ENCODE measurements at places on chromosomes 3 and 15.

DNA sequence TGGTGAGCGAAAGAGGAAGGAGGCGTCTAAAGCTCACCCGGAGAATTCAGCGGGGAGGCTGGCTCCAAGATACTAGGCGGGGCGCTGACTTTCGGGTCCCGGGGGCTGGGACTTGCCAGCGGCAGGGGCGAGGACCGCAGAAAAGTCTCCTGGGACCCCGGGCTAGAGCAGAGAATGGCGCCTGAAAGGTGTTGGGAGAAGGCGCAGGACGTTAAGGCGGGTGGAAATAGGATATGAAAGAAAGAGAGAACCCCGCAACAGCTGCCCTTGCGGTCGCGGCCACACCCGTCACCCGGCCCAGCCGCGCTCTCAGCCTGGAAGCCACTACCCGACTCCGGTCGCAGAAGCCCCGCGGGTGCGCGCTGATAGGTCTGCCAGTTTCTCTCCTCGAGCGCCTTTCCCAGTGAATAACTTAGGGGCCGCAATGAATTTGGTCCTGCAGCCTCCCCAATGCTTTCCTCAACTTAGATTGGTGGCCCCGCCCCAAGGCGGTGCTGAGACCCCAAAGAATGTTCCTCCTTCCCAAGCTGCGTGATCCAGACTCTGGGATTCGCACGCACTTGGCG lies 604 bp downstream of the LTK start:
- DNase-seq: peak; percentile 23

- DNase-seq: no peak
These were observed 49.7 kb downstream of the LRTM1 start for GRCh38 chr3:54878145-54878544.

- DNase-seq: peak; percentile 24
These were observed 44.4 kb upstream of the PSMD6 start for GRCh38 chr3:64067506-64068346.

DNA sequence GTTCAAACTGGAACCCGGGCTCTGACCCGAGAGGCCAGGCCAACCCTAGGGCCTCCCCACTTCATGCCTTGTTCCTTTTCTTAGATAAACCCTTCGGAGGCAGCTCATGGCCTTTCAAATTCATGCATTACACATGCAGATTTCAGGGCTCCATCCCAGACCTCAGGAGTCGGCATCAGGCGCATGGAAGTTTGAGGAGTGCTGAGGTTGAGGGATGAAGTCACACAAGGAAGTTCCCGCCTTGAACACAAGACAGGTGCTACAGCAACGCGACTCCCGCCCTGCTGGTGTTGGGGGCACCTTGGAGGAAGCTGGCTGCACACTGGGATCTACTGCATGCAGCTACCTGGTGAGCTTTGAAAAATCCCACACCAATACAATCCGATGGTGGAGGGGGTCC lies 245.2 kb upstream of the LYSMD4 start:
- DNase-seq: no peak

DNA sequence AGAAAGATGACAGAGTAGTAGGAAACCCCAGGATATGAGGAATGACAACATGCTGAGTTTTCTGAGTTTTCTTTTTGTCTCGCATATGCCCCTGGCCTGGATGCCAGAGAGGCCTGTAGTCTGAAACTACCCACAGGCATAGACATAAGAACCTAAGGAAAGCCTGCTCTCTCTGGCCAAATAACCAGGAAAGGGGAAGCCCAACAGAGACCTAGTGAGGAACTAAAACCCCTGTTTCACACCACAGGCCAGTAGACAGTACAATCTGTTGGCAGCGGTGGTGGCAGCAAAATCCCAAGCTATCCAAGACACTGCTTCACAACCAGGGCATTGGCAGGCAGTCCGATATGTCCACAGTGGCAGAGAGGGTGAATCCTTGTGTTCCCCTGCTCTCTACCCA lies 55.0 kb upstream of the DCP1A start:
- no peak for DNase-seq

GRCh38 chr15:92662762-92663161 lies 7.2 kb upstream of the FAM174B start:
- DNase-seq: no peak

DNA sequence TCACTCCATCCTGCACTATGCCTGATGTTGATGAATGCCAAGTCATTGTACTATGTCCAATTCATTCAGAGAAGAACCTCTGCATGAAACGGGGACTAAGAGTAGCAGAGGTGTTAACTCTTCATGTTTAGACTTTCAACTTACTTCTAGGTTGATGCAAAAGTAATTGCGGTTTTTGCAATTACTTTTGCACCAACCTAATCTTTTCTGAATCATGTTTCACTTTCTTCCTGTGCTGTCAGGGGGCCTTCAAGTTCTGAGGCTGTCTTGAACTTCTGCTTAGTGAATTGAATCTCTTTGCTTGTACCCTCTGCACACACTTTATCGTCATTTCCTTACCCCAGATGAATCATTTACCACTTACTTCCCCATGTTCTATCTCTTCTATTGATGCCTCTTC lies 636.2 kb downstream of the NAALADL2 start:
- DNase-seq: no peak

DNA sequence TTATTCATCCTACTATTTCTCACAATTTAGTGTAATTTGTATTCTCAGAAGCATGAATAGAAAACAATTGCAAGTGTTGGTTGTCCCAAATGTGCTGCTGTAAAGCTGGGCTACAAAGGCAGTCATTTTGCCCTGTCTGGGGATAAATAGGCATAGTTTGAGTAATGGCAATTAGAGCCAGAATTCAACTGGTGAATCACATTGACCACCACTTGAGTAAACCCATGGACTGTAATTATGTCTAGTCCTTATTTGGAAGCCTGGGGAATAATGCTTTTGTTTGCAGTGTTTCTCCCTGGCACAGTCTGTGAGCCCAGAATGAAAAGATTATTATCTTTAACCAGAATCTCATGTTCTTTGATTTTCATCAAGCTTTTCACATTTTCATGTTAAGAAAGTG lies 30.5 kb upstream of the CHL1 start:
- no peak for DNase-seq

Measured in NCI-H2171 (cell line).